Midbrain (tissue), 1 donor: ENCODE measurements at places on chromosomes 7 and 10.
A peak's percentile ranks its signal among the peaks of the same experiment; 100 is the strongest.

DNA sequence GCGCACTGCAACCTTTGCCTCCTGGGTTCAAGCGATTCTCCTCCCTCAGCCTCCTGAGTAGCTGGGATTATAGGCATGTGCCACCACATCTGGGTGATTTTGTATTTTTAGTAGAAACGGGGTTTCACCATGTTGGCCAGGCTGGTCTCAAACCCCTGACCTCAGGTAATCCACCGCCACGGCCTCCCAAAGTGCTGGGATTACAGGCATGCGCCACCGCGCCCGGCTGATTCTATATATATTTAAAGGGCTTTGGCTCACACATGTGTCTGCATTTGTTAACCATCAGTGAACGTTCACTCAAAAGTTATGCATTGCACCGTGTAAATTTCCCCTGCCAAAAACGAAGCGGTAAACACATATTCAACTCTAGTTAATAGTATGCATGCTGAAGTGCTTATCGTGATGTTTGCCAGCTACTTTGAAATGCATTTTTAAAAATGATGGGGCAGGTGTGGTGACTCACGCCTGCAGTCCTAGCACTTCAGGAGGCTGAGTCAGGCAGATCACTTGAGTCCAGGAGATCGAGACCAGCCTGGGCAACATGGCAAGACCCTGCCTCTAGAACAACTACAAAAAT lies 17.7 kb upstream of the WIPI2 start:
- no peak for DNase-seq

DNA sequence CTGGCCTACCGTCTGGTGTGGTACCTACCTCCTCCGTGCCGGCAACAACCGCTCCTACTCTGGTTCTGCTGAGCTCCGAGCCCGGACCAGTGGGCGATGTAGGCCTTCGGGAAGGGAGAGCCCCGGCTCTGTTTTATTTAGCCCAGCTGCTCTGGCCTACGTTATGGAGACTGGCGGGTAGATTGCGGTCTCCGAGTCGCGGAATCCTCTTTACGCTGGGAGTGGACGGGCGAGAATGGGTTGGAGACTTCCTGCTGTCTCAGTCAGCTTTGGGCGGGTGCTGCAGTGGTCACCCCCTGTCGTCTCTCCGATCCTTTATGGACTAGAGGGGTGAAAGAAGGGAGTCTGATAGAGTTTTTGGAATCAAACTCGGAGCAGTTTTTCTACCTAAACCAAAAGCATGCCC lies 406 bp downstream of the CBLL1 start:
- no peak for DNase-seq

DNA sequence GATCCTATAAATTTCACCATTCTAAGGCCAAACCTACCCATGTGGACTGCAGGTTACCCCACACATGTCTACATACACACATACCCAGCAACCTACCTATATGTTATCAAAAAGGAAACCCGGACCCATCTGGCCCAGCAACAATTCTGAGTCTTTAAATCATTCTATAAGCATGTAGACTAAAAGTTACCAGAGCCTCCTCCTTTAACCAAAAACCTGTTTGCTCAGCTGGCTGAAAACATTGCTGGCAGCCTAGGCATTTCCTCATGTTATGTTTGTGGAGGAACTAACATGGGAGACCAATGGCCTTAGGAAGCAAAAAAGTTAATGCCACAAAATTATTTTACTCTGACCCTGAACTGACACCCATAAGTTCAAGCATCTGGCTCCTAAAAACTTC lies 5.3 kb upstream of the ADCK2 start:
- no peak for DNase-seq

GRCh38 chr10:11683529-11684320 lies 58.5 kb upstream of the ECHDC3 start:
- DNase-seq: no peak

DNA sequence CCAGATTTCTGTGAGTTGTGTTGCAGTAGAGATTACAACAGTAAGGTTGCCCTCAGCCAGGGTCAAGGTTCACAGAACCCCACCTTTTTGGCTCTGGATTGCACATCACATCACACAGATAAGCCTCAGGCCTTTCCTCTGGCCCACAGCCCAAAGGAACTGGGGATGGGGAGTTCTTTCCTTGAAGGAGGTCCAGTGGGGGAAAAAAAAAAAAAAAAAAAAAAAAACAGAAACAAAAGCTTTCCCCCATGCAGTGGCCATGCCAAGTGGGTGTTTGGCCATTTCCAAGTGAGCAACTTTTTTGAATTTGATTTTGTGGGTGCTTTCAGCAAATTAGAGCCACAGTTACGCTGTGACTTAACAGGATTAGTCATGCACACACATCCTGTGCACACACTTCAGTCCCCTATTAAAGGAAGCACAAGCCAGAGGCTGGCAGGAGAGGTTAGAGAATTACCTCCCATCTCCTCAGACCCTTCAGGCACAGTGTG lies 79.3 kb upstream of the NANOS1 start:
- DNase-seq: no peak

- no peak for DNase-seq
Measured at GRCh38 chr10:70498970-70499835, 20.6 kb downstream of the PALD1 start.

- DNase-seq: no peak
Measured at GRCh38 chr7:31747553-31747952, 60.5 kb downstream of the PPP1R17 start.

- no peak for DNase-seq
Measured at GRCh38 chr7:36563706-36564327, 160.5 kb downstream of the AOAH start.

- DNase-seq: no peak
Measured at GRCh38 chr10:123269017-123269552, 114.9 kb downstream of the BUB3 start.

- DNase-seq: no peak
Measured at GRCh38 chr10:117277675-117278074, 36.8 kb downstream of the SLC18A2 start.

- DNase-seq: no peak
Measured at GRCh38 chr10:129114588-129114987, 352.5 kb upstream of the MGMT start.

- DNase-seq: peak; percentile 29
Measured at GRCh38 chr10:76939933-76940468, 697.6 kb downstream of the KCNMA1 start.

- no peak for DNase-seq
Measured at GRCh38 chr10:71112138-71112785, 100.1 kb upstream of the UNC5B start.

DNA sequence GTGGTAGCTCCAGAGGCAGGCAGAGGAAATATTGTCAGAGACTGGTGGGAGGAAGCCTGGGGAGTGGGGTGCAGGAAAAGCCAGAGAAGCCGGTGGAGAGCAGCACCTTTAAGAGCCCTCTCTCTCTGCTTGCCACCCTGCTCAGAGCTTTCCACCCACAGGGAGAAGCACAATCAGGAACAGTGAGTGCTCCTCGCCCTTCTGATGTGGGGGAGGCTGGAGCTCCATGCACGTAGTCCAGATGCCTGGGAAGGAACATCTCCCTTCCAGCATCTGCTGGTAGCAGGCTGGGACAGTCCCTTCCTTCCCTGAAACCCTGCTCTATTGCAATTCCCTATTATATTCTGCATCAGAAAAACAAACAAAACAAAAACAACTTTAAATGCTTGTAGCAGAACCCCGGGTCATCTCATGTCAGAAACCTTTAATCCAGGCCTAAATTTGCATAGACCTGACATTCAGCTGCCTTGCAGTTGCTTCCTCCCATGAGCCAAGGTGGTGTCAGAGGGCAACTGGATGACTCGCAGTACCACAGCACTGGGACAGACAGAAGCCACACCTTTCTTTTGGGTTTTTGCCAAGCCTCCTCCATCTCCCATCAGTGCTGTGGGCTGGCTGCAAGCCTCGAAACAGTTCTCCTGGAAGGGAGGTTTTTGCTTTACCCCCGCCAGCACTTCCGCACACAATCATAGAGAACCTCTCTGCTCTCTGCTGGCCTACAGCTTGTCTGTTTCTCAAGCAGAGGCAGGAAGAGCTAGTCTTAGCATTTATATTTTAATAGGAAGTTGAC lies 13.1 kb downstream of the AVPI1 start:
- DNase-seq: no peak

- no peak for DNase-seq
Measured at GRCh38 chr10:3533296-3533695, 251.7 kb downstream of the KLF6 start.

DNA sequence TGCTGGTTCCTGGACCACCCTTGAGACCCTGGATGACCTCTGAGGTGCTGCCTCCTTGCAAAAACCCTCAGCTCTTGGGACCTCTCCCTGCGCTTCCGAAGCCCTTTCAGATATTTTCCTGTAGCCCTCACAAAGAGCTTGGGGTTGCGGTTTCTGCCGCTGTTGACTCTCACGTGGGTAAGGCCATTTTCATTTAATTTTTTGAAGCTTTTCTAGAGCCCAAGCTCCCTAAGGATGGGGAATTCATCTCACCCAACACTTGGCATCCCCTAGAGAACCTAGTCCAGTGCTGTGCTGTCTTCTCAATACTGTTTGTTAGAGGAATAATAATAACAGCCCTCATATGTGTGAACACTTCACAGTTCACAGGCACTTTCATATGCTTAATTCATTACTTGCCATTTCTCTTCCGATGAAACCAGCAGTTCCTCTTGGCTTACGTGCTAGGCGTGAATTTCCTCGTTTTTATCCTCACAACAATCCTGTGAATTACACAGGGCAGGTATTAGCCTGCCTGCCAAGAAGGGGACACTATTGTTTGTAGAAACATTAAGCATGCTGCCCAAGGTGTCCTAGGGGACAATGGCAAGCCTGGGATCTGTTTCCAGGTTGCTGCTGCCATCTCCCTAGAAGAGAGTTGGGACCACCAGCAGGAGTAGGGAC lies 71.6 kb upstream of the CTBP2 start:
- no peak for DNase-seq

DNA sequence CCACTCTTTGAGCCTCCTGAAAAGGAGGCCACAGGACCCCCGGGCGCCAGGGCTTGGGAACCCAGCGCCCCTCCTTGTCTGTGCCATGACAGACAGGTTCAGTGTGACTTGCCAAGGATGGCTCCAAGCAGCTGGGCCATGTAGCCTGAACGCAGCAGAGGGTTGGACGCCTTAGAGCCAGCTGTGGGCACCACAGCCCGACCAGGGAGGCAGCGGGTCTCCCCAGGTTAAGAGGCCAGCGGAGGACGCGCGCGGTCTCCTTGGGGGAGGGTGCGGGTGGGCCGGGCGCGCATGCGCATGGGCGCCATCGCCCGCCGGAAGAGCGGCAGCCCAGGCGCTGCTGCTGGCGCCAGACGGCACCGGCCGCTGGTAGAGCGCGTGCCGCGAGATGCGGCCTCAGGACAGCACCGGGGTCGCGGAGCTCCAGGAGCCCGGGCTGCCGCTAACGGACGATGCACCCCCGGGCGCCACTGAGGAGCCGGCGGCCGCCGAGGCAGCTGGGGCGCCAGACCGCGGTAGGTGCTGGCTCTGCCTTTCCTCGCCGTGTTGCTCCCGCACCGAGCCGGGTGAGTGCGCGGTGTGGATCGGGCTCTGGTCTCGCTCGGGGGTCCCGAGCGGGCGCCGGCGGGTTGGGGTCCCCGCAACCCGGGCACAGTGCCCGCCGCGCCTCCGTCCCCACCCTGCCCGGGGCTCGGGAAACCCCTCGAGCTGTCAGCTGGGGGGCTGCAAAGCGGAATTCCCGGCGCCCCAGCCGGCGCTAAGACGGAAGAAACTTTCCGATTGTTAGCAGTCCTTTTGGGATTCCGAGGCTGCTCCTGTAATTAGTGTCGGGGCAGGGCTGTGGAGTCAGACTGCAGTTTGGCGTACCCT lies at the start of gene SLC35G1:
TSS of gene SLC35G1 (plus strand) at position 333 of the 870 bp plus-strand sequence. CDS start at position 389, 56 bp downstream.
- DNase-seq: peak; percentile 74

- DNase-seq: no peak
Measured at GRCh38 chr10:17031637-17032635, 97.7 kb downstream of the CUBN start.

GRCh38 chr10:70323697-70324338 lies 40.0 kb upstream of the NPFFR1 start:
- DNase-seq: no peak

- no peak for DNase-seq
Measured at GRCh38 chr7:74121401-74122249, 38.0 kb downstream of the LIMK1 start.

GRCh38 chr10:69952069-69952800 lies 100.4 kb upstream of the MACROH2A2 start:
- no peak for DNase-seq

DNA sequence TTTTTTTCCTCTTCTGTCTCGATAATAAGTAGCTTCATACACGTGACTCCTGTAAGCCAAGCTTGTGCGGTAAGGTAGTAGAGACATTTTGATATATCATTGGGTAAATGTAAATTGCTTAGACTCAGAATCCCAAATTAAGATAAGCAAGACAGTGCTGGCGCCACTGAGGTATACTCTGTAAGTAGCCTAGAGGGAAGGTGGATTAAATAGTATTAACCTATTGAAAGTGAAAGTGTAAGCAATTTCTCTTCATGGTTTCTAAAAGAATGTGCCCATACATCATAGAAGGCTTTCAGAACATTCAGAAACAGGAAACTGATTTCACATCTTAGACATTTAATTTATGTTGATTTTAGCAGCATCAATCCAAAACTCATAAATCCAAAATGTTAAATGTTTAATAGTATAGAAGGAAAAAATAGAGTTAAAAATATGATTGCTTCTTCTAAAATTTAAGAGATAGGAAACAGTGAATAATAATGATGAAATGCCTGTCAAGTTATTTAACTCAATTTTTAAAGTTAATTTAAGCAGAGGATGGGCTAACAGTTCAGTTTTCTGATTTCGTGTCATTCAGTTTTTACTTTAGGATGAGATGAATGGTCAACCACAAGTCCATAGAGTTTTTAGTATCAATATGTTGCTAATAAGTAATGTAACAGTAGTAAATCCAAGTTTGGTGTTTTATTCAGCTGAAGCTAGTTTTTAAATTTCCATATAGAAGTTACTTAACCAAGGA lies 36.8 kb downstream of the LRRC72 start:
- DNase-seq: no peak

DNA sequence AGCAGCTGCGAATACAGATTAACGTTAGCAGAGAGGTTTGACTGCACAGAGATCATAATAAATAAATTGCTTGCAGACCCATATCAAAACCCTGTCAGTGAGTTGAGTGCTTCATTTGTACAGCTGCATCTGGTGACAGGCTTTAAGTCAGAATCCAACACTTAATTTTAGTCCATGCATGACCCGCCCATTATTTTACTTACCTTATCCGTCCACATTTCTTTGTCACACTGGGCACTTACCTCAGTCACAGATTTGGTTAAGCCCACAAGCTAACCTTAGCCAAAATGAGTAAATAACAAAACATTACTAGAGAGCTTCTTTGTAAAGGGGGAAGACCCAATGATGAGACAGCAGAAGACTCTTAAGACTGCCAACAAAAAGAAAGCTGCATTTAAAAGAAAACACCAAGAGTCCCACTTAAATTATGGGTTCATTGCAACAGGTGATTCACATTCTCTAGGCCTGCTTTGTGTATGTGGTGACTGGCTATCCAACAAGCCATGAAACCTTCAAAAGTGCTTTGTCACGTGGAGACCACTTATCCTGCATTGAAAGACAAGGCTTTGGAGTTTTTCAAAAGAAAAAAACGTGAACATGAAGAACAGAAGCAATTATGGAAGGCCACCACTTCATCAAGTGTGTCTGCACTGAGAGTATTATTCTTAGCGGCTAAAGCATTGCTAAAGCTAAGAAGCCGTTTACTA lies 32.2 kb downstream of the PHTF2 start:
- no peak for DNase-seq
